ENCODE measurements at places on chromosomes 13 and 19.
A peak's percentile ranks its signal among the peaks of the same experiment; 100 is the strongest.

DNA sequence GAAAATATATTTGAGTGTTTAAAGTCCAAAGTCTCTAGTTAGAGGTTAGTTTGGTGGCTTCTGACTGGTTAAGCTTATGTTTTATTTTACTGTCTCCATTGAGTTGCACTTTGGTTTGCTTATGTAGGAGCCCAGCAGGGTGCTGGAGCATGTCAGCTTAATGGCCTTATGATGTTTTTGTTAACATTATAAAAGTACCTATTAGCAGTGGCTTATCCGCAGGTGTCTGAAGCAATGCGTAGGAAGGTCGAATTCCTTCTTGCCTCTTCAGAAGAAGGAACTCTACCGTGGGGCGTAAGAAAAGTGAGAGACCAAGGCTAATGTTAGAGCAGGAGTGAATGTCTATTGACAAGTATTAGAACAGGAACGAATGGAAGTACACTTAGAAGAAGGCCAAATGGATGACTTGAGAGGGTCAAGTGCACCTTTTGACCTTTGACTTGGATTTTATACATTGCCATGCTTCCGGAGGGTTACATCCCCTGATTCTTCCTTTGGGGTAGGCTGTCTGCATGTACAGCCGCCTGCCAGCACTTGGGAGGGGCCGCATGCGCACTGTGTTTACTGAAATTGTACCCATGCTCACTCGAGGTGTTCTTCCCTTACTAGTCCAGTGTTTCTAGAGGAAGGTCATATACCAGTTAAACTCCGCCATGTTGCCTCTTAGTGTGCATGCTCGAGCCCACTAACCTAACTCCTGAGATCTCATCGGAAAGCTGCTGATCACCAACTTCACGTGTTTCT, 793.9 kb upstream of the PCDH9 start:
- DNase-seq, result no peak

DNA sequence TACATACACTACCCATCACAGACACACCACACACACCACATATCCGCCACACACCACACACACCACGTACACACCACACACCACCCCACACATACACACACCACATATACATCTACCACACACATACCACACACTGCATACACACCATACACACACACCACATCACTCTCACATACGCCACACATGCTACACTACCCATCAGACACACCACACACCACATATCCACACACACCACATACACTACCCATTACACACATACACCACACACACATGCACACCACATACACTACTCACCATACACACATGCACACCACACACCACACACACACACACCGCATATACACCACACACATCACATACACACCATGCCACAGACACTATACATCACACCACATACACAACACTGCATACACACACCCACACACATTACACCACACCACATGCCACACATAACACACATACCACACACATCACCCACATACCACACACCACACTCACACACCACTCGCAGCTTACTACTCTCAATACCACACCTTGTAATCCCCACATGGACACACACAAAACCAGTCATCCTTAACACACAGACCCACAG, 9.5 kb downstream of the ERFL start:
- no peak for DNase-seq

DNA sequence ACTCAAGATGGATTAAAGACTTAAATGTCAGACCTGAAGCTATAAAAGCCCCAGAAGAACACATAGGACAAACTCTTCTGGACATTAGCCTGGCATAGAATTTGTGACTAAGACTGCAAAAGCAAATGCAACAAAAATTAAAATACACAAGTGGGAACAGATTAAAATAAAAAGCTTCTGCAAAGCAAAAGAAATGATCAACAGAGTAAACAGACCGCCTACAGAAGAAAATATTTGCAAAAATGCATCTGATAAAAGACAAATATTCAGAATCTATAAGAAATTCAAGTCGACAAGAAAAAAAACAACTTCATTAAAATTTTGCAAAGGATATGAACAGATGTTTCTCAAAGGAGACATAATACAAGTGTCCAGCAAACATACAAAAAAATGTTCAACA, 537.8 kb downstream of the SLITRK1 start:
- DNase-seq, result no peak

DNA sequence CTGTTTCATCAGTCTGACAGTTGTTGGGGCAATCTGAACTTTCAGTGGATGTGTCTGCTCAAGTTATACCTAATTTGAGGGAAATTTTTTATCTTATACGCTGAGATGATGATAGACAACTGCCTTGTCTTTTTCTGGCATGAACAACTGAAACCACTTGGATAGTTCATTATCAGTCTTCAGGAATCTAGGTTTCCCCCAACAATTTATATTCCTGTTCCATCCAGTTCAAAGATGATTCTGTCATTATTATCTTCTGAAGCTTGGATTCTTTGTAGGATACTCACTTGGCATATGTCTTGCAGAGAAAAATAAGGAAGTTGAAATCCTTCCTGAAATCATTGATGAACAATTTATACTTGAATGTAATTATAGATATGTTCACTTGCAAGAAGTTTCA, 193.7 kb downstream of the LMO7 start:
- no peak for DNase-seq

- no peak for DNase-seq
Measured at GRCh38 chr13:26441476-26441875, 116.0 kb upstream of the WASF3 start.

GRCh38 chr13:28817204-28817603, 2.9 kb upstream of the MTUS2 start:
- DNase-seq, result no peak

GRCh38 chr13:70253834-70254233, 145.6 kb upstream of the KLHL1 start:
- no peak for DNase-seq

- peak; percentile 50 for DNase-seq
Measured at GRCh38 chr19:10643172-10643967, 10.8 kb upstream of the ILF3 start.

GRCh38 chr13:34863360-34864135, 78.5 kb upstream of the NBEA start:
- DNase-seq, result no peak

- DNase-seq, result peak; percentile 40
Measured at GRCh38 chr13:108895220-108895704, 265.9 kb downstream of the MYO16 start.

DNA sequence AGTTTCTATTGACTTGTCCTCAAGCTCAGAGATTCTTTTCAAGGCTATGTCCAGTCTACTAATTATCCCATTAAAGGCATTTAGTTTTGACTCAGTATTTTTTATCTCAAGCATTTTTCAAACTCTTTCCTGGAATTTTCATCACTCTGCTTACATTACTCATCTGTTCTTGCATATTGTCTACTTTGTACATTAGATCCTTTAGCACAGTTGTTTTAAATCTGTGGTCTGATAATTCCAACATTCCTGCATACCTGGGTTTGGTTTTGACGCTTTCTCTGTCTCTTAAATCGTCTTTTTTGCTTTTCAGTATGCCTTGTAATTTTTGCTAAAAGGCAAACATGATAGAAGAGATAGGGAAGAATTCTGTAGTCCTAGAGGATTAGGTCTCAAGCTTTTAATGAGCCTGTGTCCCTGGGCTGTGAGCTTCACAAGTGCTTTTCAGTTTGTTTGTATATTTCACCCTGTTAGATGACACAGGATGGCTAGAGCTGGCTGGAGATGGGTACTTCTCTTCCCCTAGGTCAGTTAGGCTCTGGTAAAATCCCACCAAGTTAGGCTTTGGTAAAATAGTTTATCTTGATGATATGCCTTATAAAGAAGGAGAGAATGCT, 46.1 kb upstream of the GPC6 start:
- no peak for DNase-seq

DNA sequence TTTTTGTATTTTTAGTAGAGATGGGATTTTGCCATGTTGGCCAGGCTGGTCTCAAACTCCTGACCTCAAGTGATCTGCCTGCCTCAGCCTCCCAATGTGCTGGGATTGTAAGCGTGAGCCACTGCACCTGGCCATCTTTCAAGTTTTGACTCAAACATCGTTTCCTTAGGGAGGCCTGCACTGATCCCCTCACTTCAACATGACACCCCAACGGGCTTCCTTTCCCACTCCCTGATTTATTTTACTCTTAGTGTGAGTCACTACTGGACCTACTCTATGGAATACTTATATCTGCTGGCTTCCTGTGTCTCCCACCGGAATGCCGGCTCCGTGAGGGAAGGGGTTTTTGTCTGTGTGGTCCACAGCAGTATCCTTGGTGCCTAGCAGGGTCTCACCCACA, 4.5 kb upstream of the ADAMTS10 start:
- DNase-seq, result no peak
